T-helper 2 cell treated with Interferon-gamma antibody and Interleukin-4, amounts not matched to agents 100 ng/mL and 5 ng/mL, for 36 hours (primary cell): ENCODE measurements at places on chromosomes 2 and 18. TPM values are rescaled to one million over a fixed set of nuclear protein-coding genes. Genes with fewer than 3 reads are reported as not detected.

The SCYGR4 gene
- total RNA-seq: not detected in 2 replicates

The TYMS gene
- total RNA-seq: 354 and 362 TPM in 2 replicates

The BCL2 gene
- 85.7 and 89.0 TPM in 2 replicates for total RNA-seq

The MALL gene
- total RNA-seq: not detected in 2 replicates

The ELOA2 gene
- total RNA-seq: not detected in 2 replicates

The ALK gene
- not detected in 2 replicates for total RNA-seq

The BMP10 gene
- total RNA-seq: 0.09 TPM in 1 of 2 replicates, not detected in the other

The RGPD3 gene
- total RNA-seq: 0.20 and 0.30 TPM in 2 replicates

The ADAM23 gene
- total RNA-seq: 0.18 TPM in 2 replicates

The TRIM43 gene
- 0.59 and 0.73 TPM in 2 replicates for total RNA-seq

The MEP1B gene
- 0.07 and 0.11 TPM in 2 replicates for total RNA-seq

The ALPG gene
- not detected in 2 replicates for total RNA-seq

The FKBP1B gene
- total RNA-seq: 0.43 and 0.86 TPM in 2 replicates

The KIF1A gene
- total RNA-seq: 0.41 and 0.43 TPM in 2 replicates

The RAB12 gene
- total RNA-seq: 14.5 and 15.4 TPM in 2 replicates

The GCG gene
- total RNA-seq: not detected in 2 replicates

The GPR39 gene
- total RNA-seq: not detected in 2 replicates

The CPLX4 gene
- not detected in 2 replicates for total RNA-seq
